NCI-H774 (cell line): ENCODE measurements at places on chromosomes 12 and 14.

DNA sequence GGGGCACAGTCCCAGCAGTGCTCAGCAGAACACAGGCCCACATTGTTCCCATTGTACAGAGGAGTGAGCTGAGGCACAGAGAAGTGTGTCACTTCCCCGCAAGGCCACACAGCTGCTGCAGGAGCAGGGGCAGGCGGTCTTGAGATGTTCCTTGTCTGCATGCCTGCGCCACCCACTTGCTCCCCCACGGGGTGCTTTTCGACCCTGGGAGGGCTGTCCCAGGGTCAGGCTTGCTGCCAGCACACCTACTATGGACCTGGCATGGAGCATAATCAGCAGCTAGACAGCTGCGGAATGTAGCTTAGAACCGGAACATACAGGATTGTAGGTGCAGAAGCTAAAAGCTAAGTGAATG is 7.8 kb upstream of the EP400 start:
- no peak for DNase-seq

GRCh38 chr12:31476437-31476836 is 114.5 kb downstream of the DENND5B start:
- no peak for DNase-seq

- DNase-seq = no peak
Observed at GRCh38 chr14:89477391-89477790, 60.4 kb upstream of the FOXN3 start.

DNA sequence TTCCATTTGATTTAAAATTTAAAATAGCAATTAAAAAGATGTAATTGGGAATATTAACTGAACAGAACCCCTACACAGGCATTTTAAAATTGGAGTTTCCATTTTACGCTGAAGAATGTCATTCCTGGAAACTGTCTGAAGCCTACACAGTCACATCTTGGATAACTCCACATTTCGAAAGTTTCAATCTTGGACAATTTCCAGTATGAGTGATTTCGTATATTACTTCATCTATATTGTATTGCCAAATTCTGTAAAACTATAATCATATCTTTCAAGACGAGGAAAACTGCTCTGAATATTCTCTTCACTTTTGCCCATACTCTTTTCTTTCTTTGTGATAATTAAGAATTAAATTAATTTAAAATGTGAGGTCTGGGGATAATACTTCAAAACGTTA is 194.2 kb upstream of the ABCD2 start:
- DNase-seq = no peak

GRCh38 chr12:121520586-121521086 is 60.2 kb downstream of the KDM2B start:
- DNase-seq = no peak

DNA sequence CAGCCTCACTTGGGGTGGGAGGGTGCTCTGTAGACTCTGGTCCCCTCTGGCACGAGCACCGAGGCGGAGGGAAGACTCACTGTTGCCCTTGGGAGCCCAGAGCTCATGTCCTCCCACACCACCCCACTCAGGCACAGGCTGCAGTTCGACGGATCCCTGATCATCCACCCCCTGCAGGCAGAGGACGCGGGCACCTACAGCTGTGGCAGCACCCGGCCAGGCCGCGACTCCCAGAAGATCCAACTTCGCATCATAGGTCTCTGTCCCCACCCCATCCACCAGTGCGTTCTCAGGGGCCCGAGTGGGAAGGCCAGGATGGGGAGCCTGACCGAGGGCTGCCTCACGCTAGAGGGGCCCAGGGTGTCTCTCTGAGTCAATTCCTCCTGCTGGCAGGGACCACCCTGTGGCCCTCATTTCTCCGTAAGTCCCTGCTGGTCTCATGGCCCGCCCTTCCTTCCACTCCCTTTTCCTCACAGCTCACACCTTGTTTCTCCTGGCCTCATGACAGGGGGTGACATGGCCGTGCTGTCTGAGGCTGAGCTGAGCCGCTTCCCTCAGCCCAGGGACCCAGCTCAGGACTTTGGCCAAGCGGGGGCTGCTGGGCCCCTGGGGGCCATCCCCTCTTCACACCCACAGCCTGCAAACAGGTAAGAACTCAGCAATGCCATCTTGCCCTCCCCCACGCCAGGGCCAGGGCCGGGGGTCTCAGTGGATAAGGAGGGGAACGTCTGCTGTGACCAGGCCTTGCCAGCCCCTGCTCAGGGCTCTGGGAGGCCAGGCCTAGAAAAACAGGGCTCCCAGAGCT is 27.0 kb downstream of the PAPLN start:
- DNase-seq = no peak

- DNase-seq = no peak
Observed at GRCh38 chr12:25262389-25263074, 11.8 kb upstream of the KRAS start.

DNA sequence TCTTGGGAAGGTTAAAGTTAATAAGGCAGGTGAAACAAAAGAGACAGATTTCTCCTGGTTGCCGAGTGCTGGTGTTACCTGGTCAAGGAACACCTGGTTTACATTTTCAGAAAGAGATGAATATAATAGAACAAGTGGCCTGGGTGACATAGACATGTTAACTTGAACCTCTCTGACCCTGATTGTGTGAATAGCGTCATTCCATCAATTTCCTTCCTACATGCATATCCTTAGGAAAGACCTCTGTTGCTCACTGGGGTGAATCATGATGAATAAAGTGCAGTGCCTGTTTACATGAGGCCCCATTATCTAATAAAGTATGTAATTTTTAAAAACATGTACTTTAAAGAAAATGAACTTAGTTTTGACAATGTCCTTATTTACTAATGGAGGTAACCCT is 1822.9 kb upstream of the FLRT2 start:
- DNase-seq = no peak

DNA sequence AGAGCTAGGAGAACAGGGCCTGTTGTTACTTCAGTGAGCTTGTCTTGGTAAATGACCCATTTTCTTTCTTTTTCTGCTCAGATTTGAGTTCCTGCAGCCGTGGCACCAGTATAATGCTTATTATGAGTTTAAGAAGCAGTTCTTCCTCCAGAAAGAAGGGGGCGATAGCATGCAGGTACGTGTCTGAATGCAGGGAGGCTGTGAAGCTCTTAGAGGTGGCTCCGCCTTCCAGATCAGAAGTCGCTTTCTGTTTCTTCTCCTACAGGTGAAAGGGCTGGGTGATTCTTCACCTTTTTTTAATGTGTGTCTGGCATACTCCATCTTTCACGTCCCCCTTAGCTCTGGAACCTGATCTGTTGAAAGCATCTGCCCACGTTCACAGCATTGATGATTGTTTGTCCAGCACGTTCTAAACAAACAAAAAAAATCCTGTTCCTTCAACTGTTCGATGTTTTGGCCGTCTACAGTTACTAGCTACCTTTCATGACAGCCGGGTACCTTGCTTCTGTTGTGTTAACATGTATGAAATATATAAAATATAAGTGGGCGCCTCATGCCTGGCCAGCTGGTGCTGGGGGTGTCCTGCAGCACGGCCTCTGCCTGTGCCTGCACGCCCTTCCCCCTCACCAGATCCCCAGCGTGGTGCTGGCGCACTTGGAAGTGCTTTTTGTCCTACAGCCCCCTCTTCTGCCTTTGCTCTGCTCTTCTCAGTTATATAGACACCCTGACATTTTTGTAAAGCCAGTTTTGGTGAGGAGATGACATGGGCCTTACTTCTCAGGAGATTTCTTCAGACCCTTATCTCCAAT is 44.6 kb downstream of the SFSWAP start:
- no peak for DNase-seq

- DNase-seq = no peak
Observed at GRCh38 chr12:64976131-64976530, 145.0 kb downstream of the WIF1 start.

DNA sequence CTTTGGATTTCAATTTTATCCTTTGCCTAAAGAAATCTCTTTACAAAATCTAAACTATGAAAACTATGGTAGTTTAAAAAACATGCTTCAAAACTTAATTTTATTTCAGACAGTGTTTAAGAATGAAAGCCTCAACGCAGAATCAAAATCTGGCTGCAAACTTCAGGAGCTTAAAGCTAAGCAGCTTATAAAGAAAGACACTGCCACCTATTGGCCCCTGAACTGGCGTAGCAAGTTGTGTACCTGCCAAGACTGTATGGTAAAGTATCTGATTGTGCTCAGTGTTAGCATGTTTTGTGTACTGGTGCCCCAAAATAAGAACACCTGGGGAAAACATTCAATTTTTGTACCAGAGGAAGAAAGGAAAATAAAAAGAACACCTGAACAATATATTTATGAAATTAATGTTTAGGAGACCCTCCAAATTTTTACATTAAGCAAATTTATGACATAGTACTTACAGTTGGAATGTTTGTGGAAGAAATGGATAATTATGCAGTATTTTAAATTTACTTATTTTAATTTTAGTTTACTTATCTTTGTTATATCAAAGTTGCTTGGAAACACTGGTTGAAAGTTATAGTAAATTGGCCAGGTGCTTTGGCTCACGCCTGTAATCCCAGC is 12.2 kb downstream of the UBR7 start:
- DNase-seq = peak; percentile 21

DNA sequence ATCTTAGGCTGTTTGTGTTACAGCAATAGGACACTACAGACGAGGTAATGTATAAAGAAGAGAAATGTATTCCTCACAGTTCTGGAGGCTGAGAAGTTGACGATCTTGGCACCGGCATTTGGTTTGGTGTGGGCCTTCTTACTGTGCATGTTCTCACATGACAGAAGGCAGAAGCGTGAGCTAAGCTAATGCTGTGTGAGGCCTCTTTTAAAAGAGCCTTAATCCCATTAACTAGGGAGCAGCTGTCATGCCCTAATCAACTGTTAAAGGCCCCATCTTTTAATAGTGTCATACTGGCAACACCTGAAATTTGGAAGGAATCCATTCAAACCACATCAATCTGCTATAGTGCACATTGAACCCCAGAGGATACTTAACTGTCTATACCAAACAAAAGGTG is 992.9 kb downstream of the GALC start:
- no peak for DNase-seq

DNA sequence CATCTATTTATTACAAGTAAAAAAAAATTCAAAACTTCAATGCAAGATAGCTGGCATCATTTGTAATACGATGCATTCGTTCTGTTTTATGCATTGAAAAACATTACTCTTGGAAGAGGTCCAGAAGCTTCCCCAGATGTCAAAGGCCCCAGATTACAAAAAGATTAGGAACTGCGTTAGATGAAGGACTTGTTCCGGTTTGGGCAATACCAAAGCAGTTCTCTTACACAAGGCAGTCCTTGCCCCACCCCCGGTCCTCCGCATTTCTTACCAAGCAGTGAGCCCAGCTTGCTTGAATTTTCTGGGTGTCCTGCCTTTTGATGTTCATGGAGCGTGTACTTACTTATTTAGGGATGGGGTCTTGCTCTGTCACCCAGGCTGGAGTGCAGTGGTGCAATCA is 4.8 kb upstream of the HVCN1 start:
- no peak for DNase-seq

GRCh38 chr12:107748472-107748871 is 12.5 kb downstream of the PRDM4 start:
- no peak for DNase-seq

GRCh38 chr12:13342971-13343370 is 146.4 kb downstream of the EMP1 start:
- no peak for DNase-seq

- no peak for DNase-seq
Observed at GRCh38 chr12:71718611-71719010, 32.7 kb downstream of the TMEM19 start.

GRCh38 chr12:55765736-55766290 is 22.9 kb downstream of the GDF11 start:
- no peak for DNase-seq

DNA sequence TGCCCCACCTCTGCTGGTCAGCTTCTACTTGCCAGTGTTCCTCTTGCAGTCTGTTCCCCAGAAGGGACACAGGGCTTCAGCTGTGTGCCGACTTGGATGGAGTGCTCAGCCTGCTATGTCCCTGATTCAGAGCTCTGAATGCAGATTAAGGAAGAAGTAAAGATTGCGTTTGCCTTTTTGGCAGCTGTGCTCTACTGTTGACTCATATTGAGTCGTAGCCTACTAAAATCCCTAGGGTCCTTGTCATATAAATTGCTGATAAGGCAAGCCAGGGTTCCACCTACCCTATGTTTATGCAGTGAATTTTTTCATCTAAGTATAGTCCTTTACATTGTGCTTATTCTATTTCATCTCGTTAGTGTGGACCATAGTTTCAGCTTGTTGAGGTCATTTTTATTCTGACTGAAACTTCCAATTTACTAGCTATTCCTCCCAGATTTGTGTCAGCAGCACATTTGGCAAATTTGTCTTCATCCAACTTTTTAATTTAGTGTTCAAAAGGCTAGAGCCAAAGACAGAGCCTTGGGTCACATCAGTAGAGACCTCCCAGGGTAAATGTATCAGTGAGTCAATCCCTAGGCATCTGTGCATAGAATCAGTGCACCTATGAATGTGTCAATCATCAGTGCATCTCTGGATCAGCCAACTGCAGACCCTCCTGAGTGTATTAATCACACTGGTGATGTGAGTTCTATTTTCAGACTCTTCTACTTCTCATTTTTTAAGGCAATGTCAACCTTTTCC is 31.9 kb downstream of the CACNA1C start:
- no peak for DNase-seq

DNA sequence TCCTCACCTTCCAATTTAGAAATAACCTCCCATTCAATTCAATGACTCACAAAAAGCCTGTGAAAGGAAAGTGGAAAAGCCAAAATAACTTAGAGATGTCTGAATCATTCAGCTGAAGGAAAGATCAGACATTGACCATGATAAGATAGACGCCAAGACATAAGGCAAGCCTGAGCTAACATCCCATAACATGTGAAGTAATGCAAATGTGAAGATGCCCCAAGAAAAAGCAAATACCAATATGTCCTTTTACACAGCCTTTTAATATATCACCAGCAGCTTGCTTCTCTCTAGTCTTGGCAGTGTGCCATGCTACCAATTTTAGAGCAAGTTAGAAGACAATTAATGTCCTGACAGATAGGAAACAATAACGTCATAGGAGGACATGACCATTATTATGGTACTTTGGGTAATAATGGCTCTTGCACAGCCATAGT is 2.4 kb upstream of the NUMB start:
- DNase-seq = no peak

GRCh38 chr12:41032386-41032785 is 155.7 kb upstream of the PDZRN4 start:
- no peak for DNase-seq

DNA sequence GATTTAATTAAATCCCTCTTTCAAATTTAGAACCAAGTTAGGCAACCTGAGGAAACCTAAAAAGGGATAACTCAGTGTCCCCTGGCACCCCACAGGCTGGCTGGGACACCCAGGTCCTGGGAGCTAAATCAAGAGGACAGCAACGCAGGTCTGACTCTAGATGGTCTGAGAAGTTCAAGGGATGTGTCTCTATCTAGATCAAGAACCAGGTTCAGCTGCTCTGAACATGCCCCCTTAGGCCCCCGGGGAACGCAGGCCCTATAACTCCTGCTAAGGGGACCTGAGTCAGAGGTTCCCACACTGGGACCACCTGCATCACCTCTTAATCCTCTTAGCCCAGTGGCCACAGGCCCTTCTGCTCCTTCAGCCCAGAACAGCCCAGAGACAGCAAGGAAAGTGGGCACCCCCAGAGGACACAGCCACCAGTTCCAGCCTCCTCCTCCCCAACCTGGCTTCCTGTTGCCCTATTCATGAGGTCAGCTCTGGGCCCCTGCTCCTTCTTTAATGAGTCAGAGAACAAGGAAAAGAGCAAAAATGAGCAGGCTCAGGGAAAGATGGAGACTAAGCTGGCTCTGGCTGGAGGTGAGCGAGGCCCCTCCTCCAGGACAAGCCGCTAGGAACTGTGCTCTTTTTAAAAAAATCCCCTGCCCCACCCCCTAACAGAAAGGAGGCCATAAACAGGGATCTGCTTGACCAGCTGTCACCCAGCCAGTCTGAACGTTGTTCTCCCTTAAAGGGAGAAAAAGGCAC is 10.8 kb downstream of the PITPNM2 start:
- DNase-seq = peak; percentile 30

- no peak for DNase-seq
Observed at GRCh38 chr14:79209418-79209817, 1001.9 kb downstream of the DIO2 start.
